ENCODE measurements at places on chromosomes 13 and 19.

DNA sequence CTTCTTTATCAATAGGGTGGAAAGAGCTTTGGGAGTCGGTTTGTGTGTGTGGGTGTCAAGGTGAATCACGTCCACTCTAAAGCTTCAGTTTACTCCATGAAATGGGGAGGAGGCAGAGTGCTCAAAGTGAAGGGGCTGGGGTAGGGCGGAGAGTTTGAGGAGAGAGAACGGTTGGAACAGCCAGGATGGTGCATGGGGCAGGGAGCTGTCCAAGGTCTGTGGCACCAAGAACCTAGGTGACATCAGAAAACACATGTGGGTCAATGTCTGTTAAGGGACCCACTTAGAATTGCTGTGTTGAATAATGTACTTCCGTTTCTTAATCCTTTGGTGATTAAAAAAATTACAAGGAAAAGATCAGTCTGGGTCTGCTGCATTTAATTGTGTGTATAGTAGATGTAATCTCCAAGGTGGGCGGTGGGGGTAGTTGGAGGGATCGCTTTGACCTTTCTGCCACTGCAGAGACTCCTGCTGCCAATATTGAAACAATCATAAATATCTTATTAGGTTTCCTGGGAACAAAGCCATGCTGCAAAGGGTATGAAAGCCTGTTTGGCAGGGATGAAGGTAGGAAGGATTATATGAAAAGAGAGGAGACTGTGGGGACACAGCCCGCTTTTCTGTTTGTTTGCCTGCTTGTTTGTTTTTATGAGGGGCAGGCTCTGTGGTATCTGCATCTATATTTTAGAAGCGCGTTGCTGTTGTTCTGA, 122.3 kb downstream of the ATP8A2 start:
- no peak for DNase-seq

- peak; percentile 88 for DNase-seq
Observed at GRCh38 chr13:28640861-28641599, 17.9 kb upstream of the POMP start.

GRCh38 chr19:49988433-49988832, 27.5 kb upstream of the SIGLEC11 start:
- DNase-seq = no peak

GRCh38 chr13:46726347-46726746, 70.6 kb downstream of the ESD start:
- DNase-seq = no peak

GRCh38 chr19:2625434-2625833, 77.1 kb downstream of the GNG7 start:
- DNase-seq = peak; percentile 23

Data from umbilical cord (tissue), 2 donors.